ENCODE measurements at places on chromosomes 11 and 22. TPM values are rescaled to one million over a fixed set of nuclear protein-coding genes. Genes with fewer than 3 reads are reported as not detected.

FIBIN gene
- not detected for total RNA-seq

DNA sequence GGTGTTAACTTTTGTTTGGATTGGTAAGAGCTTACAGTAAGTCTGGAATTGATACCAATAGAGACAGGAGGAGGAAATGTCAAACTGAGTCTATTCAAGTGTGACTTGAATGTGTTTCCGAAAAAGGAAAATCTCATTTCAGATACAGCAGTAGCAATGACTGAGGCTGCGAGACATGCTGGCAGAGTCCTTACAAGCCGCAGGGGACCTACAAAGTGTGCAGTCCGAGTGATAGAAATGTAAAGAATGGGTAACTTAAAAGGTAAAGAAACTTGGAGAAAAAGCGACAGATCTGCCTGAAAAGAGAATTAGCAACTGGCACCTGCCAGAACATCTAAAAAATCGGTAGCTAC, 444 bp downstream of the CWF19L2 start:
- ATAC-seq = peak; percentile 43

DNA sequence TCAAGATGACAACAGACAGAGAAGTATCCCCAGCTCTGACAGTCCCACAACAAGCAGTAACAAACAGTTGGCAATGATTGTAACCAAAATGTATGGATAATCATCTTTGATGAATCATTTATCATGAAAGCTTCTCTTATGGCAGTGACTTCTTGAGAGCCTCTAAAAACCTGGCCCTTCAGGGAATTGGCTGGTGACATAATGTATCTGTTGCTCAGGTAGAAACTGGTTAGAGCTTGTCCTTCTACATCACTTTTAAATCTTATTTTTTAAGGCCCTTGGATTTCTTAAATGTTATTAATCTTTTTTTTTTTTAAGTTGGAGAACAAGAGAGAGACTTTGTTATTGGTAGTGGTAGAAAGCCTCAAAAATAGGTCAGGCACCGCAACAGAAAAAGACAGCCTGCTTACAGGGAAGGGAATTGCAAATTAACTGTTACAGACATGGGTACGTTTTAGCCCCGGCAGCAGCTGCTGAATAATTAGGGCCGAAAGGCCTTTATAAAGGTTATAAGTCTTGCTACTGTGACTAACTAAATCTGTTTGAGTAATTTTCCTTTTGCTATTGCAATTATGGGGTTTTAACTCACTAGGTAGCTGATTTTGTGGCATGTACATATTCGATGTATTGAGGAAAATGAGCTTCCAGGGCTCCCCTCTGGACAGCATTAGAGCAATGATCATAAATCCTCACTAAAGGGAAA, 207.7 kb upstream of the LRRC4C start:
- no peak for ATAC-seq

LIF gene
- total RNA-seq = 300 TPM

FAM118B gene
- total RNA-seq = 6.5 TPM

- ATAC-seq = no peak
Measured at GRCh38 chr22:23520863-23521440, 59.1 kb downstream of the IGLL1 start.

DNA sequence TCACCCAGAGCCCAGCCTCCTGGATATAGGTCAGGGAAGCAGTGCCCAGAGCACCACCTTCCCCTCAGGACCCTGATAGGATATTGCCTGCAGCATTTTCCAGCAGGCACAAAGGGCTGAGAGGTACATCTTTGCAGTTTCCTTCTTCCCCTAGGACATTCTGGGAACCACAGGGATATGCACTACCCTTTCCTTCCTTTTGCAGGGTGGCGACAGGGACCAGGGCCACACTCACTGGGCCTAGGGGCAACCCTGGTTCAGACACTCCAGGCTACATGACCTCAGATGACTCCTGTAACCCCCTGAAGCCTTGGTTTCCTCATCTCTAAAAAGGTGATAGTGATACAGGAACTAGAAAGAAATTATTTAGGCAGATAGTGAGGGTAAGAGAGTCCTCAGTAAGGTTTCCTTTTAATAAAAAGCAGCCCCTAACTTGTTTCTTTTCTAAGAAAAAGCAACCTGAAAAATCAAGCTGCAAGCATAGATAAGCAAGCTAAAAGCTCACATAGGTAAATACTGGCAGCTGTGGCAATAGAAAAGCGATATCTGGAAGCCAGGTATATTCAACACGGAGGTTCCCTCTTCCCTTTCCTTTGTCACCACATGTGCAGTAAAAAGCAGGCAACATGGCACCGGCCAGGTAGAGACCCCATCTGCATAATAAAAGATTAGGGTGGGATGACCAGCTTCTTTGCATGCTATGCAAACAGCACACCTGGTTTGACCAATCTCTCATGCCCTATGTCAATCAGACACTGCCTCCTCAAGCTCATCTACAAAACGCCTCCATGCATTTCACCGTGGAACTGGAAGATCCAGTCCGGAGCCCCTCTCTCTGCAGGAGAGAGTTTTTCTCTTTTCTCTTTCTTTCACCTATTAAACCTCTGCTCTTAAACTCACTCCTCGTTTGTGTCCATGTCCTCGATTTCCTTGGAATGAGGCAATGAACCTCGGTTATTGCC, 13.2 kb upstream of the MRGPRX2 start:
- ATAC-seq = no peak

DNA sequence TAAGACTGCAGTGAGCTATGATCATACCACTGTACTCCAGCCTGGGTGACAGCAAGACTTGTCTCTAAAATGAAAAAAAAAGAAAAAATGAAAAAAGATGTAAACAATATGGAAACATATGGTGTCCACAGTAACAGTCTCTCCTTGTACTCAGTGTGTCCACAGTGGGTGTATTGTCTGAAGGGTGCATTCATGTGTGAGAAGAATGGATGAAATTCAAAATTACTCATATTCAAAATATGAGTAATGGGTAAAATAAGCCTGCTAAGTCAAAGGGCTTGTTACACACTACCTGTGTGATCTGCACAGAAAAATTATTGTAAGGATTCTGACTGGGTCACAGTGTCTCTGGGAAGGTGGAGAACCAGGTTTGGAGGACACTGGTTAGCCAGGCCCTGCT, 26.9 kb downstream of the PPFIA1 start:
- peak; percentile 85 for ATAC-seq

APOL4 gene
- total RNA-seq = 0.56 TPM

DNA sequence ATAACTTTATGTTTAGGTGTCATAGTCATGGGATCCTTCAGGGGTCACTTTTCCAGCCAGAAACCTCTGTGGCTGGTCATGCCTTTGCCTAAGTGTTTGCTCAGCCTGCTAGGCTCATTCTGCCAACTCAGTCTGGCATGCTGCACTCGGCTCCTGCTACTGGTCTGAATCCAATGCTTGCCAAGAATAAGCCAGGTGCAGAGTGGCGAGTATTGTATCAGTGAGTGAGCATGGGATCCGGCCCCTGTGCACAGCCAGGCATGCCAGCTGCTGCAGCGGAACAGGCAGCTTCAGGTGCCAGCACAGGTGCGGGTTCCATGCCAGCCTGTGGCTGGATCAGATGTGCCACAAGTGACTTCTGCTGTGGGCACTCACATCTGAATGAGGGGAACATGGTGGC, 1269.3 kb upstream of the CNTN5 start:
- no peak for ATAC-seq

DNA sequence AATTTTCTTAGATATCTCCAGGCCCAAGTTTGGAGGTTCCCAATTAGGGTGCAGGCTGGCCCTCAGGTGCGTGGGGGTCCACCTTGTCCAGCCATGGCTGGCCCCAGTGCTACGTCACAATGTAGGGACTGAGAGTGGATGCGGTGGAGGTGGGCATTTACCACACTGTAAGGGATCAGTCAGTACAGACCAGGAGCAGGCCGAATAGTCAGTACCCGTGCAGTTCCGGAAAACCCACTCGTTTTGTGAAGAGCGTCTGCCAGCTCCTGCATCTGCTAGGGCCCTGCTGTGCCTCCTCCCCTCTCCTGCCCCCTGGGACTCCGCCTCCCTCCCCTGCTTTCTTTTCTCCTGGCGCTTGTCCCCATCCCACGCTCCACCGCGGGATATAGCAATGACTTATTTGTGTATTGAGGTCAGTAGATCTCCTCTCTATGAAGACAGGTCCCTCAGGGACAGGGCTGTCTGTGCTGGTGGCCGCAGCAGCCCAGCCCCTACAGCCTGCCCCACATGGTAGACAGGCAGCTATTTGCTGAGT, 50.4 kb upstream of the SEPTIN5 start:
- ATAC-seq = no peak

DNA sequence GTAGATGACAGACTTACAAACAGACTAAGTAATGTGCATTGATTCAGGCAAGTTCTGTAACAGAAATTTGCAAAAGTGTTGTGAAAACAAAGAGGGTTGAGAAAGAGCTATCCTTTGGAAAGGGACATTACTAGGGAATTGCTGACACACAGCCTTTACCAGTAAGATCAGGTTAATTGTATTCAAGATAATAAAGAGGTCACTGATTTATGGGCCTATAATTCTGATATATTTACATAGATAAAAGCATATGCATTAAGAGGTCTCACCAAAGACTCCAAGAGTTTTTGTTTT, 138.7 kb downstream of the MAML2 start:
- no peak for ATAC-seq

TRIM29 gene
- not detected for total RNA-seq

GRCh38 chr11:68036717-68037239, 2.0 kb upstream of the TCIRG1 start:
- peak; percentile 53 for ATAC-seq

DNA sequence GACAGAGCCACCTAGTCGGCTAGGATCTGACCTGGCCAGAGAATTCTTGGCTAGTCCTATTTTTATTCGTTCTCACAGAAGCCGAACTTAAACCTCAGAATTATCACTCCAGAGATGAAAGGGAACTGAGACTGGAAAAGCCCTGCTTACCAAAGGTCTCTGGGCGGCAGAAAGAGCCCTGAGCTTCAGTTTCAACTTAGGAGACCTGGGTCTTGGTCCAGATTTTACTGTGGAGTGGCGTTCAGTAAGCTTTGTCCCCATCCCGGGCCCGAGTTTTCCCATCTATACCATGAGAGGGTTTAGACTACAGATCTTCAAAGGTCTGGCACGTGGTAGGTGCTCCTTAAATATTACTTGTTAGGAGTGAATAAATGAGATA, 516 bp downstream of the NEU3 start:
- peak; percentile 3 for ATAC-seq

- ATAC-seq = no peak
Measured at GRCh38 chr11:131824771-131825170, 454.4 kb downstream of the NTM start.

DNA sequence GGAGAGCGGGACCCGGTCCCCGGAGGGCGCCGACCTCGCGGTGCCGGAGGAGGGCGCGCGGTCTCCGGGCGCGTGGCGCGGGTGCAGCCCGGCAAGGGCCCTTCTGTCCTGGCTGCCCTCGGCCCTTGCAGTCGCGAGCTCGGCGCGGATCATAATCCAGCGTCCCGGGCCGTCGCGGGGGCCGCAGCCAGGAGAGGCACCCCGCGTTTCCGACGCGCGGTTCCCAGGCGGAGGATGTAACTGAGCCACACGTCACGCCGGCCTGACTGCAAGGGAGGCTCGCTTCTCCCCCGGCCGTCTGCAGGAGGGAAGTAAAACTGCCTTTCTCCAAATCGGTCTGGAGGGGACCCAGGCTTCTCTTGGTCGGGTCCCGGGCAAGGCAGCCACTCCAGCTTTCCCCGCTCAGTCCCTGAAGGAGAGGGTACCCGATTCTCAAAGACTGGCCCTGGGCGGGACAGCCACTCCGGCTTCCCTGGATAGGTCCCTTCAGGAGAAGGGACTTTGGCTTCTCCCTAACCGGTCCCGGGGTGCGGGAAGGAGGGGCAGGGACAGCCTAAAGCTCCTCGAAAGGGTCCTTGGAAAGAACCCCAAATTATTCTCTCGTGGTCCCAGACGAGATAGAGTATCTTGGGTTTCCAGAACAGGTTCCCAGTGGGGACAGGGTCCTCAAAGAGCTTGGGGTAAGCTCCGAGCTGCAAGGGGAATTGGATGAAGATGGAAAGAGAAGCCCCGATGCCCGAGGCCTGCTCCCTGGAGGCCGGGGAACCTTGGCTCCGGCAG, 836 bp downstream of the SPON1 start:
- ATAC-seq = peak; percentile 39

- ATAC-seq = no peak
Measured at GRCh38 chr22:38068641-38069371, 11.6 kb downstream of the PICK1 start.

DNA sequence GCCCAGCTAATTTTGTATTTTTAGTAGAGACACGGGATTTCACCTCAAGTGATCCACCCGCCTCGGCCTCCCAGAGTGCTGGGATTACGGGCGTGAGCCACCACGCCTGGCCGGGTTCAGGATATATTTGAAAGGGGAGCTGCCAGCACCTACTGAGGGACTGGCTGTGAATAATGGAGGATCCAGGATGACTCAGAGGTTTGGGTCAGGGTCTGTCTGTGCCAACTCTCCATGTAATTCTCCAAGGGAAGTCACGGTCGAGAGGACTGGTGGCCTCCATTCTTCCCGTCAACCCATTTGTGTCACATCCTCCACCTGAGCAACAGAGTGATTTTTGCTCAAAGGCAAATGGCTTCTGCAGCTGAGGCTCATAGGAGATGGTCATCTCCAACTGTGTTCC, 3.6 kb upstream of the ARRB1 start:
- no peak for ATAC-seq

- ATAC-seq = no peak
Measured at GRCh38 chr11:80900265-80900664, 1459.4 kb upstream of the TENM4 start.

DNA sequence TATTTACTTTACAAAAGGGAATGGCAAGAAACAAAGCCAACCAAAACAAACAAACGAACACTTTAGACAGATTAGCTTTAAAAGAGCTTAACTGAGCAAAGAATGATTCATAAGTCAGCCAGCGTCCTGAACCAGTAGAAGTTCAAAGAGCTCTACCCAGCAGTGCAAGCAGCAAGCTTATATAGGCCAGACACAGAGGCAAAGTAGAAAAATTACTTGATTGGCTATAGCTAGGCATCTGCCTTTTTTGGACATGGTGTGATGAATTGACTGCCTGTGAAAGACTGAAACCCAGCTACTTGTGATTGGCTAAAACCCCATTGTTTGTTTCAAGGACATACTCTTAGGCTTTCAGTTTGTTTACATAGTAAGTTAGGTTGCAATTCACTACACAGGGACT, 2120.0 kb upstream of the RAG2 start:
- ATAC-seq = no peak

DNA sequence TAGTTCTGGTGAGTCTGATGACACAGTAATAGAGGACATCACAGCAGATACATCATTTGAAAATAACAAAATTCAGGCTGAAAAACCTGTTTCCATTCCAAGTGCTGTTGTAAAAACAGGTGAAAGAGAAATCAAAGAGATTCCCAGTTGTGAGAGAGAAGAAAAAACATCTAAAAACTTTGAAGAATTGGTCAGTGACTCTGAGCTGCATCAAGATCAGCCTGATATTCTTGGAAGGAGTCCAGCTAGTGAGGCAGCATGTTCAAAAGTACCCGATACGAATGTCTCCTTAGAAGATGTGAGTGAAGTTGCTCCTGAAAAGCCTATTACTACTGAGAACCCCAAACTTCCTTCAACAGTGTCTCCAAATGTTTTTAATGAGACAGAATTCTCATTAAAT, 38.7 kb downstream of the RTN3 start:
- no peak for ATAC-seq

- no peak for ATAC-seq
Measured at GRCh38 chr22:23386822-23387580, 193.1 kb downstream of the IGLL1 start.

CALCA gene
- not detected for total RNA-seq

- no peak for ATAC-seq
Measured at GRCh38 chr11:63240098-63240497, 3.3 kb downstream of the SLC22A25 start.

Data from activated T-helper 17 cell treated with anti-CD3 and anti-CD28 coated beads, Interleukin-2, amount 50 U/mL, for 72 hours (primary cell).